ENCODE measurements at places on chromosomes 5 and 9. TPM values are rescaled to one million over a fixed set of nuclear protein-coding genes. Genes with fewer than 3 reads are reported as not detected.

- H3K4me3 ChIP-seq = no peak overlapping the region
- H3K4me1 ChIP-seq = peaks cover 6% of the 10 kb centered on the region
- H3K27me3 ChIP-seq = no peaks in the 10 kb centered on the region
- peaks cover 5% of the 10 kb centered on the region for H3K36me3 ChIP-seq
Observed at GRCh38 chr5:1500411-1501091, 23.2 kb downstream of the LPCAT1 start.

DNA sequence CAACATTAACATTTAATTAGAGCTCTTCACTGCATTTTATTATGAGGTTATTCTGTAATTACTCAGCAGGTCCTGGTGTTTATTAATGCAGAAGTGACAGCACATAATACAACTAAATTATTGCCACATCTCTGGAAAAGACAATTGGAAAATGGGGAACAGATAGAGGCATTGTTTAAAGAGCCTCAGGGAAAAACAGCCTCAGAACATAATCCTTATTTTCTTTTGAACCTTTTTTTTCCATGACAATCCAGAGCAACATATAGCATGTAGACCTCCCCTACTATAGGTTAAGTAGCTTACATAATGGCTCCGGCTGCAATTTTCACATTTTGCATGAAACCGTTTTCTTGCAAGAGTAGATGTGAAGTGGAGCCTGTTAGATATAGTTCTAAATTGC lies 87.2 kb downstream of the RMI1 start:
- DNase-seq = no peak
- H3K27me3 ChIP-seq = peaks cover 4% of the 10 kb centered on the region
- no peaks in the 10 kb centered on the region for H3K36me3 ChIP-seq
- no peak overlapping the region for H3K27ac ChIP-seq
- H3K4me1 ChIP-seq = no peaks in the 10 kb centered on the region
- H3K4me3 ChIP-seq = no peak overlapping the region

- H3K36me3 ChIP-seq = no peaks in the 10 kb centered on the region
- DNase-seq = no peak
- H3K27ac ChIP-seq = no peak overlapping the region
Observed at GRCh38 chr9:126448136-126448535, 121.5 kb downstream of the MVB12B start.

DNA sequence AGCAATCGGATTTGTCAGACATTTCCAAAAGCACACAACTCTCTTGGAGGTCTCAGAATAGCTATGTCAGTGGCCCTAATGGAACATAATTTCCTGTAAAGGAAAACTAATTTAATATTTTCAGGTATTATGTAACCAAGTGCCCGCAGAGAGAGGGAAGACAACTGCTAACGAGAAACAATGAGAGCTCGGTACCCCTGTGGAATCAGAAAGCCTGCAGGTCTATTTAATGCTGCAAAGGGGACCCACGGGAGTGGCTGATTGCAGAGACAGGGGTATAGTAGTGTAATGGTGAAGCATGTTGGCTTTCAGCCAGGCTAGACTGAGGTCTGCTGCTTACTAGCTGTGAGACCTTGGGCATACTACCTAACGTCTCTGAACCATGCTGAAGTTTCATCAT lies 508.1 kb upstream of the BRINP1 start:
- H3K36me3 ChIP-seq = no peaks in the 10 kb centered on the region
- H3K27ac ChIP-seq = no peak overlapping the region
- no peak for DNase-seq

- no peak overlapping the region for H3K4me3 ChIP-seq
- no peaks in the 10 kb centered on the region for H3K4me1 ChIP-seq
- no peaks in the 10 kb centered on the region for H3K36me3 ChIP-seq
- DNase-seq = no peak
Observed at GRCh38 chr5:163964671-163965070, 459.3 kb downstream of the MAT2B start.

DNA sequence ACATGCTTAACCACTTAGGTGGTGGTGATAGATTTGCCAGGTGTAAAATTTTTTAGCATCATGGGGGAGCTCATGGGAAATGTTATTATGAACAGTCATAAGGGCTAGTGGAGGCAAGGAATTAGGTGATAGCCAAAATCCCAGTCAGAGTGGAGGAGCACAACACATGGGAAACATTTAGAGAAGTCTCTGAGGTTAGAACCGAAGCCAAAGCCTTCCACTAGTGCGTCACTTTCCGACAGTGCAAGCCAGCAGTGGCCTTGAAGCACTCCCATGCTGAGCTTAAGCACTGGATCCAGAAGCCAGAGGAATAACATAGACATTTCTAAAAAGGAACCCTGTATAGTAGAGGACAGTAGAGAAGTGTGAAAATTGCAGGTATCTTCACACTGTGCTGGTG lies 101.5 kb upstream of the SNX2 start:
- H3K27ac ChIP-seq = no peak overlapping the region
- DNase-seq = no peak
- H3K4me1 ChIP-seq = no peaks in the 10 kb centered on the region
- no peaks in the 10 kb centered on the region for H3K36me3 ChIP-seq

CDH9 gene
- not detected for total RNA-seq

HACD4 gene
- 3.1 TPM for total RNA-seq

NDOR1 gene
- total RNA-seq = 16.8 TPM

CCNJL gene
- not detected for total RNA-seq
